Stimulated activated CD4-positive, alpha-beta T cell treated with anti-CD3 and anti-CD28 coated beads, Interleukin-4, amount 100 ng/mL, for 48 hours (primary cell): ENCODE measurements at places on chromosomes 6 and 20.
A peak's percentile ranks its signal among the peaks of the same experiment; 100 is the strongest.

- no peak for DNase-seq
Measured at GRCh38 chr20:19950042-19950441, 67.1 kb upstream of the NAA20 start.

GRCh38 chr20:33015114-33015484, 7.6 kb downstream of the BPIFB2 start:
- no peak for DNase-seq

- no peak for DNase-seq
Measured at GRCh38 chr20:58611236-58612030, 39.6 kb upstream of the STX16 start.

DNA sequence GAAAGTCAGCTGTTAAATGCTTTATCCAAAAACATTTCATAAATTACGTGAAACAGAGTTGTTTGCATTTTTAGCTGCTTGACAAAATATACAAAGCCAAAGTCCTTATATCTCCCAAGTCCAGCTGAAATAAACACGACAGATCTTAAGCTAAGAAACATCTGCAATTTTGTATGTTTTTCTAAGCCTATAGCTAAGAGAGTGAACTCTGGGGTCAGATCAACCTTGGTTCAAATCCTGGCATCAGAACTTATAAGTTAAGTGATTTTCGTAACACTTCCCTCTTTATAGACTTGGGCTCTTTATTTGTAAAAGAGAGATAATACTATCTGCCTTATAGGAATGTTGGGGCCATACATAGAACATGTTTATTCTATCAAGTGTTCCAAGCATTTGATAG, 176.7 kb downstream of the PTPRK start:
- no peak for DNase-seq

DNA sequence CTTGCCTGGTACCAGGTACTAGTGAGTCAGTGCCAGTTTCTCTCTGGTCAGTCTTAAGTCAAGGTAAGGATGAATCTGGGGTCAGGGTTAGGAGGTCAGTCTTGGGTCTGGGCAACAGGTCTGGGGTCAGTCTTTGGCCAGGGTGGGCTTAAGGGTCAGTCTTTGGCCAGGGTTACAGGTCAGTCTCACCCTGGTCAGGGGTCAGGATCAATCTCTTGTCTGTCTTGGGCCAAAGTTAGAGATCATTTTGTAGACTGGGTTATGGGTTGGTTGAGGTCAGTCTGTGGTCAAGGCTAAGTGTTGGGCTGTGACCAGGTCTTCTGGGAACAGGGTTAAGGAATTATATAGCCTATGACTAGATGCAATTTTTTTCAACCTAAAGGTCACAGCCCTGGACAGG, 12.8 kb upstream of the CAPN11 start:
- DNase-seq: no peak

GRCh38 chr20:40962733-40963504, 65.7 kb upstream of the TOP1 start:
- DNase-seq: peak; percentile 68

DNA sequence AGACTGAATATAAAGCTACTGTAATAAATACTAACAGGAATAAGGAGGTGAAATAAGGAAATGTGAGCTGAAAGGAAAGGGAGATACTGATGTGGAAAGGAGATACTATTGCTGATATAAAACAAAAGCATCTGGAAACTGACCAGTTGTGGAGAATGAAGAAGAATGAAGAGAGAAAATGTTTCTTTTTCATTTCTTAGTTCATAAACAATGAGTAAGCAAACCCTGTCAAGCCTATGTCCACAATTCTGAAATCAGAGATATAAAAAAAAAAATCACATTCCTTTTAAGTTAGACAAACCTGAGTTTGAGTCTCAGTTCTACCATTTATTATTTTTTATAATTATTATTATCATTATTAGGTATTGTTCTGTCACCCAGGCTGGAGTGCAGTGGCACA, 121.6 kb upstream of the GJE1 start:
- DNase-seq: no peak

GRCh38 chr6:3696525-3697088, 54.9 kb downstream of the PXDC1 start:
- no peak for DNase-seq

DNA sequence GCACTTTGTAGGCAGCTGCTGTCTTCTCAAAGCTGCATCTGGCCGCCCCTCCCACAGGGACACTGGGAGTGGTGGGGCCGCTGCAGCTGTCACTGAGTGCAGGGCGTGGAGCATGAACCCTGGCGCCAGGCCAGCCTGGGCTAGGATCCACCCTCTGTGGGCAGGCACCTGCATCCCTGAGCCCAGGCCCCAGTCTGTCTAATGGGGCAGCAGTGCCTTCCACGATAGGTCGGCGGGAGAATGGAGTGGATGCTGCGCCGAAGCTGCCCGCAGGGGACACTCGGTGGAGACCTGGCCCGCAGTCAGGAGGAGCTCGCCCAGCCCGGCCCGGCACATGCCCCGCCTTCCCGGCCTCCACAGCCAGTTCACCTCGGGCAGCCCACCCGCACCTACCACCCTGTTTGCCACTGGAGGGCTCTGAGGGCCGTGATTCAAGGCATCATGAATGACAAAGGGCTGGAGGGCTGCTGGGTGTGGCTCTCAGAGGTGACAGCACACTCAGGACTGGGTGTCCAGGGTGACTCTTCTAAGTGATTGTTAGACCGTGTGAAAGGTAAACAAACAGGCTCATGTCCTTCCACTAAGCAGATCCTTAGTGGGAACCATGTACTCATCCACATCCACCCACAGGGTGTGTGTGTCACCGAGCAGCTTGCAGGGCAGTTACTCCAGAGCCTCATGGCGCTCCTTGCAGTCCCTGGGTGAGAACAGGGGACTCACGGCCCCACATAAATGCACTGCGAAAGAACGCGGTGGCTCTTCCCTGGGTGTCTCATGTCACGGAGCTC, 133.9 kb downstream of the AGPAT4 start:
- no peak for DNase-seq

- peak; percentile 52 for DNase-seq
Measured at GRCh38 chr6:163554663-163555062, 140.1 kb downstream of the QKI start.

GRCh38 chr6:112163295-112164257, 76.2 kb downstream of the FAM229B start:
- peak; percentile 74 for DNase-seq

GRCh38 chr20:42795111-42795695, 394.5 kb downstream of the PTPRT start:
- no peak for DNase-seq
